GM23248 (cell line): ENCODE measurements at places on chromosomes 7 and 10. TPM values are rescaled to one million over a fixed set of nuclear protein-coding genes. Genes with fewer than 3 reads are reported as not detected.

The RNF32 gene
- 1.1 TPM in 2 replicates for total RNA-seq

The HHEX gene
- 0.13 and 0.54 TPM in 2 replicates for total RNA-seq

The CCDC6 gene
- 20.5 and 23.2 TPM in 2 replicates for total RNA-seq

The VENTX gene
- total RNA-seq = not detected in 2 replicates

The GPNMB gene
- 38.2 and 48.8 TPM in 2 replicates for total RNA-seq

The NEUROD6 gene
- total RNA-seq = not detected in 2 replicates

GRCh38 chr10:88256886-88257285, 326.2 kb downstream of the RNLS start:
- no peak for DNase-seq
- H3K27me3 ChIP-seq = no peaks in the 10 kb centered on the region
- no peak overlapping the region for H3K27ac ChIP-seq
- no peaks in the 10 kb centered on the region for H3K36me3 ChIP-seq
- H3K4me3 ChIP-seq = no peak overlapping the region
- peaks cover 11% of the 10 kb centered on the region for H3K4me1 ChIP-seq

- H3K36me3 ChIP-seq = peaks cover 16% of the 10 kb centered on the region; the same call in 1 of the 2 replicates
- DNase-seq = no peak
- H3K4me3 ChIP-seq = no peak overlapping the region
- H3K27me3 ChIP-seq = no peaks in the 10 kb centered on the region
- no peak overlapping the region for H3K27ac ChIP-seq
These were observed 4.1 kb upstream of the PILRB start for GRCh38 chr7:100353685-100354330.

- H3K27ac ChIP-seq = no peak overlapping the region
- no peaks in the 10 kb centered on the region for H3K27me3 ChIP-seq
- peaks cover 30% of the 10 kb centered on the region for H3K36me3 ChIP-seq
- DNase-seq = no peak
- H3K4me3 ChIP-seq = no peak overlapping the region
- H3K4me1 ChIP-seq = no peaks in the 10 kb centered on the region
These were observed 22.4 kb upstream of the GARS1 start for GRCh38 chr7:30572212-30572841.

DNA sequence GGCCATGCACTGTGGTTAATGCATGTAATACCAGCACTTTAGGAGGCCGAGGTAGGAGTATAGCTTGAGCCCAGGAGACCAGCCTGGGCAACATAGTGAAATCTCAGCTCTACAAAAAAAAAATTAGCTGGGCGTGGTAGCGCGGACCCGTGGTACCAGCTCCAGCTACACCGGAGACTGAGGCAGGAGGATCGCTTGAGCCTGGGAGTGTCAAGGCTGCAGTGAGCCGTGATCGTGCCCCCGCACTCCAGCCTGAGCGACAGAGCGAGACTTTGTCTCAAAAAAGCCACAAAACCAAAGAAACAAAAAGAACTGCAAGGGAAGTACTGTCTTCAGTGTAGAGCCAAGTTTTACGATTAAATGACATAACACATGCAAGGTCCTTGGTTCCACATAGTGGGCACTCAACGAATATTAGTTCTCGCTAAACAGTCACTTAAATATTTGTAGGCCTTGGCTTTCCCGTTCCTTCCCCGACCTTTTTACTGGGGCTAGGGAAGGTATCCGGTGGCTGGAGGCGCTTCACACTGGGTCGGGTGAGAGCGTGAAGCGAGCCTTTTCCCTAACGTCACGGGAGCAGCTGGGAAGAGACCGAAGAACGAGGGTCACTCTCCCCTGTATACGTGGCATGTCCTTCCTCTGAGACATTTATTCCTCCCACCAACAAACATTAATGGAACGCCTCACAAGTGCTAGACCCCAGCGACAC, 993 bp upstream of the SND1 start:
- H3K4me1 ChIP-seq = peaks cover 26% of the 10 kb centered on the region
- H3K36me3 ChIP-seq = no peaks in the 10 kb centered on the region
- H3K27me3 ChIP-seq = no peaks in the 10 kb centered on the region

DNA sequence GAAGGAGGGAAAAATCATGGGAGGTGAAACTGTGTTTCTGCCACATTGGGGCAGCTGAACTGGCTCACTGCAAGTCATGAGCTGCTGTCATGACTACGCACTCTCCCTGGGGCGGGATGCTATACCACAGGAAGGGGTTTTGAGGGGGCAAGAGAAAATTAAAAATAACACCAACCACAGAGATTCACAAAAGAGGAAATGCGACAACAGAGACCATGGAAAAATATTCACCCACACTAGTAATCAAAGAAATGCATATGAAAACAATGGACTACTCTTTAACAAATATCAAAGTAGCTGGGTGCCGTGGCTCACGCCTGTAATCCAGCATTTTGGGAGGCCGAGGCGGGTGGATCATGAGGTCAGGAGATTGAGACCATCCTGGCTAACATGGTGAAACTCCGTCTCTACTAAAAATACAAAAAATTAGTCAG, 65.2 kb upstream of the TM9SF3 start:
- no peak for DNase-seq
- no peak overlapping the region for H3K4me3 ChIP-seq
- no peaks in the 10 kb centered on the region for H3K36me3 ChIP-seq
- H3K27me3 ChIP-seq = 0 out of 2 replicates have a peak, but pooled peaks cover 8% of the 10 kb centered on the region
- H3K4me1 ChIP-seq = no peaks in the 10 kb centered on the region

GRCh38 chr7:133040674-133041073, 41.2 kb downstream of the CHCHD3 start:
- no peaks in the 10 kb centered on the region for H3K4me1 ChIP-seq
- H3K27me3 ChIP-seq = no peaks in the 10 kb centered on the region
- H3K27ac ChIP-seq = no peak overlapping the region
- no peaks in the 10 kb centered on the region for H3K36me3 ChIP-seq

- H3K4me3 ChIP-seq = no peak overlapping the region
- no peaks in the 10 kb centered on the region for H3K27me3 ChIP-seq
- H3K27ac ChIP-seq = no peak overlapping the region
- H3K4me1 ChIP-seq = no peaks in the 10 kb centered on the region
These were observed 255.5 kb upstream of the C7orf33 start for GRCh38 chr7:148334959-148335577.

GRCh38 chr7:41624818-41625217, 78.1 kb downstream of the INHBA start:
- H3K27ac ChIP-seq = no peak overlapping the region
- peak; percentile 60 for DNase-seq
- H3K36me3 ChIP-seq = no peaks in the 10 kb centered on the region
